ENCODE measurements at places on chromosomes 4 and X. TPM values are rescaled to one million over a fixed set of nuclear protein-coding genes. Genes with fewer than 3 reads are reported as not detected.

DNA sequence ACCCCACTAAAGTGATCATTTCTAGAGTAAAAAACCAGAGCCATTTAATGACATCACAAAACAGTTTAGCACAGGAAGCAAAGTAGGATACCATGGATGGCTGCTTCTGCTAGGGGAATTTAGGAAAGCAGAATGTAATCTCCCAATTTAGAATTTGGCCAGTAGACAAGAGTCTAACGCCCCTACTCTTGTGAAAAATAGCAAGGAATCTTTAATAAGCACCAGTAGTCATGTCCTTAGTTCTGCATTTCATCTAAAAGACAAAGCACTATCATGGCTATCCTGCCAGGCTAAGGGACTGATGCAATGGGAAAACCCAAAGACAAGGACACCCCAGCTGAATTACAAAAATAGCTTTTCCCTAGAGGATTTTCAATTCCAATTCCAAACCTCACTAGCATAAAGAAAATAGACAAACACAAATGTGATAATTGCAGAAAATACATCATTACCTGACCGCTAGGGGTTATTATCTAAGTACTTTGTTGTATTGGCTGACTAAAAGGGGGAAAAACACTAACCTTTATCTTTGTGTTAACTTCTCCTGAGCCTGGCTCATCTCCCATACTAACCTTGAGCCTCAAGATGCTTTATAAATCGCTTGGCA, 2.6 kb upstream of the AMMECR1 start:
- no peaks in the 10 kb centered on the region for H3K4me1 ChIP-seq
- no peak for DNase-seq
- H3K27me3 ChIP-seq = no peaks in the 10 kb centered on the region
- no peaks in the 10 kb centered on the region for H3K36me3 ChIP-seq
- H3K4me3 ChIP-seq = no peak overlapping the region

- no peak overlapping the region for H3K4me3 ChIP-seq
- H3K36me3 ChIP-seq = no peaks in the 10 kb centered on the region
- no peaks in the 10 kb centered on the region for H3K27me3 ChIP-seq
- no peak overlapping the region for H3K27ac ChIP-seq
Measured at GRCh38 chrX:109487640-109488039, 5.8 kb upstream of the GUCY2F start.

GRCh38 chr4:135050086-135050717, 848.6 kb upstream of the PABPC4L start:
- no peaks in the 10 kb centered on the region for H3K4me1 ChIP-seq
- H3K4me3 ChIP-seq = no peak overlapping the region
- no peaks in the 10 kb centered on the region for H3K36me3 ChIP-seq
- no peak overlapping the region for H3K27ac ChIP-seq

DNA sequence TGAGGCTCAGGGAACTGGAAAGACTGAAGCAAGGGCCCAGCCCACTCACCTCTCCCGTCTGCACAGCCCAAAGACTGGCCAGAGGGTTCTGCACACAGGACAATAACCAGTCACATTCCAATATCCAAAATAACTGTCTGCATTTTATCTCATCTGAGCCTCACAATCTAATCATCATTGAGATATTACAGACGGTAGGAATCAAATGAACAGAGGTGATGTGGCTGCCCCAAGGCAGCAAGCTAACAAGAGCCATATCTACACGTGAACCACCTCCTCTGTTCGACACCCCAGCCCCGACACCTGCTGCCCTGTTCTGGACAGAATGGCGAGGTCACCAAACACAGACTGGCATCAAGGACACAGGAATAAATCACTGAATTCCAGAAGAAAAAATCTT, 60.5 kb downstream of the AFAP1 start:
- no peak overlapping the region for H3K27ac ChIP-seq
- no peaks in the 10 kb centered on the region for H3K4me1 ChIP-seq
- H3K36me3 ChIP-seq = no peaks in the 10 kb centered on the region
- H3K4me3 ChIP-seq = no peak overlapping the region
- no peak for DNase-seq

- H3K4me3 ChIP-seq = no peak overlapping the region
- no peak for DNase-seq
- H3K27me3 ChIP-seq = no peaks in the 10 kb centered on the region
- H3K4me1 ChIP-seq = peaks cover 8% of the 10 kb centered on the region
Measured at GRCh38 chr4:145909773-145910172, 28.9 kb downstream of the ZNF827 start.

DNA sequence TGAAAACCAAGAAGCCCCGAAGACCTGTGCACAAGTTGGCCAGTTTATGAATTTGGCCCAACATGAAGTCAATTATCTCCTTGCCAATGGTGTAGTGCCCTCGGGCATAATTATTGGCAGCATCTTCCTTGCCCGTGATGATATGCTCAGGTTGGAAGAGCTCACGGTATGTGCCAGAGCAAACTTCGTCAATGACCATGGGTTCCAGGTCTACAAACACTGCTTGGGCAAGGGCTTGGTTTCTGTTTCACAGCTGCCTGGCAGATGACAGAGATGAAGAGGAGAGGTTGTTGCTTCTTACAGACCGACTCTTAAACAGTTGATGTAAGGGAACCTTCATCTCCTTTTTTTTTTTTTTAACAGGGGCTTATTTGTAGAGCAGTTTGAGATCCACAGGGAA, 135.6 kb upstream of the PLS3 start:
- no peaks in the 10 kb centered on the region for H3K27me3 ChIP-seq
- no peaks in the 10 kb centered on the region for H3K4me1 ChIP-seq
- DNase-seq = no peak
- H3K4me3 ChIP-seq = no peak overlapping the region

Gene FBXO8
- total RNA-seq = 35.3 TPM

Gene ABCG2
- total RNA-seq = 4.7 TPM

DNA sequence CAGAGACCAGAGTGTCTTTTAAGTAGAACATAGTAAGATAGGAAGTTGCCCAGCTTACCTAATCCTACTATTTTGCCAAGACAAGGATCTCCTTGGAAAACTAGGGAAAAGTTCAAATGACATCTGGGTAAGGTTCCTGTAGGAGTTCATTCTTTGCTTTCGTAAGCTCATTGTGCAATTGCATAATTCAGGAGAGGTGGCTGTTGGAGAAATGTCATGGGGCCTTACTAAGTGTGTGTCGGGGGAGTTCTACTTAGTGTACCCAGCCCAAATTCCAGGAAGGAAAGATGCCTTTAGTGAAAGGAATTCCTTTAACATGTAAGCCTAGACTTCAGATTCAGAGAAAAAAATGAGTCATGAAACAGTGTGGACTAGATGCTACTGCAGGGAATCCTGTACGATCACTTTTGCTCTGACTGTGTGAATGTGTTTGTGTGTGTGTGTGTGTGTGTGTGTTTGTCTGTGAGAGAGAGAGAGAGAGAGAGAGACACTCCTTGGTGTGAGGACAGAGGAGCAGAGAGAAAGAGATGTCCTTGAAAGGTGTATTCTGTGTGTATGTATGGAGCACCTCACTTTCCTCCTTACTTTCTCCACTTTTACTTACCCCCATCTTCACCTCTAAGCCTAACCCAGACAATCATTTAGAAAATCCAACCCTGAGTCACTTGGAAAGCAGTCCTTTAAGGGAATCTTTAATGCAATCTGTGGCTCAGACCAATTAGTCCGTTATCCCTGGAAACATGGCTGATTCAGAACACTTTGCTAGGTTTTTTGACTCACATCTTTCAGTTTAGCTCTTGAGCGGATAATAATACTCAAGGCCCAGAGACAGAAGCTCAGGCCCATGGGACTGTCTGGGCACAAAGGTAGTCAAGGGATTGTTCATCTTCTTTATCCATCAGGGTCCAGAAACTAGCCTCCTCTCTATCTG, 114.5 kb upstream of the ACSL4 start:
- H3K27ac ChIP-seq = no peak overlapping the region
- H3K4me3 ChIP-seq = no peak overlapping the region
- no peak for DNase-seq
- H3K27me3 ChIP-seq = peaks cover 4% of the 10 kb centered on the region
- no peaks in the 10 kb centered on the region for H3K4me1 ChIP-seq

Gene PHEX
- total RNA-seq = 0.25 TPM

DNA sequence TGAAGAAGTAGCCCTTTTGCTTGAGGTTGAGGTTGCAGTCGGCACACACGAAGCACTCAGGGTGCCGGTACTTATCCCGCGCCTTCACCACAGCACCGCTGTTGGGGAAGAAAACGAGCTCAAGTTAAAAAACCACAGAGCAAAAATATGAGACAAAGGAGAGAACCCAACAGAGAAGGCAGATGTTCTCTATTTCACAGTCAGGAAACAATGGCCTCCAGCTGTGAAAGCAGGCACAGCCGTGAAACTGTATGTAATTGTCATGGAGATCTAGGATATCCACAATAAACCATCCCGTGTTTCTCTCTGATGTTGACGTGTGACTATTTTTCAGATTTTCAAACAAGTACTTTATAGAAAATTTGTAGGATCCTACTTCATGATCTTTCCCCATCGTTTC, 30.9 kb upstream of the CCDC110 start:
- peaks cover 3% of the 10 kb centered on the region for H3K4me1 ChIP-seq
- no peak overlapping the region for H3K27ac ChIP-seq
- H3K27me3 ChIP-seq = no peaks in the 10 kb centered on the region
- DNase-seq = no peak
- no peaks in the 10 kb centered on the region for H3K36me3 ChIP-seq
- no peak overlapping the region for H3K4me3 ChIP-seq

DNA sequence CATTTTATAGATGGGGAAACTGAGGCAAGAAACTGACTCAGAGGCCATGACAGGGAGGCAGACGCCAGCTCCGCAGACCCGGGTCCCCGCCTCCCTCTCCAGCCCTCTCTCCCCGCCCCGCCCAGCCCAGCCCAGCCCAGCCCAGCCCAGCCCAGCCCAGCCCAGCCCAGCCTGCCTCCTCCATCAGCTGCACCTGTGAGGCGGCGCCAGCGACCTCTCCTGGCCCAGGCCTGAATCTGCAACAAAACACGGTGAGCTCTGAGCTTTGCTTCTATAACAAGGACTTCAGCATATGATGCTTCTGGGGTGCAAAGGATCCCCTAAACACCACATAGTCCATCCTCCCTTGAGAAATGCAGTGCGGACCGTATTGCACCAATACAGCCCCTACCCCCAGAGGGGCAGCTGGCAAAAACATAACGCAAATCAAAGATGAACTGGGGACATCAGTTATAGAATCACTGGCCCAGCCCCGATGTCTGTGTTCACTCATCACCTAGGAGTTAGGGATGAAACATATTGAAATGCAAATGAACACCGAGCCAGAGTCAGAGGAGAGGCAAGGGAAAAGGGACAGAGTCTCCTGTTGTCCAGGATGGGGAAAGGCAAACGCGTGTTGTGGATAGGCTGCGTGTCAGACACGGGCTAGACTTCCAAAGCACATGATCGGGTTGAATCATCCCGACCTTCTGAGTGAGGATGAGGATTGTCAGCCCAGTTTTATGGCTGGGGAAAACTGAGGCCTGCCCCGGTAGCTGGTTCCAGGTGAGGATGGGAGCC, 216.1 kb upstream of the PSAPL1 start:
- H3K4me3 ChIP-seq = no peak overlapping the region
- no peaks in the 10 kb centered on the region for H3K4me1 ChIP-seq
- no peak overlapping the region for H3K27ac ChIP-seq
- no peaks in the 10 kb centered on the region for H3K36me3 ChIP-seq
- DNase-seq = peak; percentile 37

Gene HMX1
- total RNA-seq = not detected
